Anterior cingulate cortex (tissue), 58 donors: ENCODE measurements at places on chromosomes 2 and 18.

- DNase-seq = no peak
Measured at GRCh38 chr2:230981704-230982103, 14.2 kb upstream of the SPATA3 start.

GRCh38 chr18:59145055-59145454 lies 5.4 kb downstream of the SEC11C start:
- DNase-seq = no peak

DNA sequence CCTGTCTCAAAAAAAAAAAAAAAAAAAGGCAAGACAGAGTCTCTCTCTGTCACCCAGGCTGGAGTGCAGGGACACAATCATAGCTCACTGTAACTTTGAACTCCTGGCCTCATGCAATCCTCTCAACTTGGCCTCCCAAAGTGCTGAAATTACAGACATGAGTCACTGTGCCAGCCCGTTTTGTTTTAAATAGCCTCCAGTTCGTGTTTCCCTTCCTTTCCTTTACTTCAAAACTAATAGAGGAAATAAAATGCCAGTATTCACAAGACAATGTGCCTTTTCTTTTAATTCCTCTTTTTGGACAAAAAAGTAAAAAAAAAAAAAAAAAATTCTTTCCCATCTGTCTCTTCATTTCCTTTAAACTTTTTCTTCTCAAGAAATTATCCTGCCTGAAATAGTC lies 54.5 kb upstream of the ACMSD start:
- no peak for DNase-seq

DNA sequence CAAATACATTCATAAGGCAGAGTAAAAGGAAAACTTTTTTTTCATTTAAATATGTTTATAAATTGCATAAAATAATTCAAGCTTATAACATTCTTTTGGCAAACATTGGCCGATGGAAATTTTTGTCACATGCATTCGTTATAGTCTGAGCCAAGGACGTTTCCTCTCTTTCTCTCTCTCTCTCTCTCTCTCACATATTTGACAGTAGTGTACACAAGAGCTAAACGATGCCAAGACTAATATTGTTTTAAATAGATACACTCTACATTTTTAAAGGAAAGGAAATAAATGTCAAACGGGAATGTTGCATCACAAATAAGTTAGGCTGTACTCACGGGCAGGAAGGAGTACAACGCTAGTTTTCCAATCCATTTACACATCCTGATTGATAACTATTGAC lies 251.1 kb upstream of the SMIM21 start:
- DNase-seq = no peak

GRCh38 chr2:217193431-217194340 lies 333.8 kb upstream of the TNP1 start:
- DNase-seq = no peak

DNA sequence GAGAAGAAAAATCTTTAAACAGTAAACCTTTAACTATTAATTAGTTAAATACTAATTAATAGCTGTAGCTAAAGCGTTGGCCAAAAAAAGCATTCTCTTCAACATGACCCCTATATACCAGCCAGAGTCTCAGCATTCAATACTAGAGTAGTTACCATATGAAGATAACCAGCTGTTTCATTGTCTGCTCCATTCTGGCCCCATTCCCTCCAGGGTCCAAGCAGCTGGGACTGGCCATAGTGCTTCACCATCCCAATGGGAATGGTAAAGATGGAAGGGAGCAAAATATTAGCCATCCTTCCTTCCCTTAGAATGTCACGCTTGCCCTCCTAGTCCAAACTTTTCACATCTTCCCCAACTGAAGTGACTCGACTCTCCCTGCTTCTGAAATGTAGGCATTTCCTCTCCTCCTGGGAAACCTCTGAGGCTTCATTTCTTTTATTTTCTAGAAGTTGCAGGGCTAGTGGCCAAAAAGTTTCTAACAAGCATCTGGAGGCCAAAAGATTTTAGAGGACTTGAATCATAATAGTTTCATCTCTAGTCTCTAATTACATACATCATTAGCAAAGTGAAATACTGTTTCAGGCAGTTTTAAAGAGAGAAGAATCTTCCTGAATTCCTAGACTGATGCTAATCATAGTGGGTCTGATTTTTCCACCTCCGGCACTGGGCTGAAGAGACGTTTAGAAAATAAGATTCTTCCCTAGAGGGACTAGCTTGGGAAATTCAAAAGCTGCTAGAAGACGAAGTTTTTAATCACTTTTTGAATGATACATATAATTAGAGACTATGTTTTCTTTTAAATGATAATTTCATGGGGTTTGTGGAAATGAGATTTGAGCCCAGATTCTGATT lies 52.7 kb downstream of the CCDC68 start:
- no peak for DNase-seq

DNA sequence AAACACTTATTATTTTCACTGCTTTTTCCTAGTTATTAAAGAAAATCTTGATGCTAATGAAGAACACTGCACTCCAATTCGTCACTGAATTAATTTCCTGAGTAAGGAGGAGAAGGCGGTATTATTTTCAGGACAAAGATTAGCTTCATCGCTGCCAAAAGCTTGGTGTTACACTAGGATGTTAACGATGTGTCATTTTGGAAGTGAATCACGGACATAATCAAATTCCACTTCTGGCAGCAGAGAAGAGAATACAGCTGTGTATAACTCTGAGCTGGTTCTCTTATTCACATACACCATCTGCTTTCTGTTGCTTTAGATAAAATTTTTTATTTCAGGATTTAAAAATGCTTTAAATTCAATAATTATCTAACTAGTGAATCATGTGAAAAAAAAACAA lies 74.1 kb downstream of the SCG2 start:
- DNase-seq = no peak

DNA sequence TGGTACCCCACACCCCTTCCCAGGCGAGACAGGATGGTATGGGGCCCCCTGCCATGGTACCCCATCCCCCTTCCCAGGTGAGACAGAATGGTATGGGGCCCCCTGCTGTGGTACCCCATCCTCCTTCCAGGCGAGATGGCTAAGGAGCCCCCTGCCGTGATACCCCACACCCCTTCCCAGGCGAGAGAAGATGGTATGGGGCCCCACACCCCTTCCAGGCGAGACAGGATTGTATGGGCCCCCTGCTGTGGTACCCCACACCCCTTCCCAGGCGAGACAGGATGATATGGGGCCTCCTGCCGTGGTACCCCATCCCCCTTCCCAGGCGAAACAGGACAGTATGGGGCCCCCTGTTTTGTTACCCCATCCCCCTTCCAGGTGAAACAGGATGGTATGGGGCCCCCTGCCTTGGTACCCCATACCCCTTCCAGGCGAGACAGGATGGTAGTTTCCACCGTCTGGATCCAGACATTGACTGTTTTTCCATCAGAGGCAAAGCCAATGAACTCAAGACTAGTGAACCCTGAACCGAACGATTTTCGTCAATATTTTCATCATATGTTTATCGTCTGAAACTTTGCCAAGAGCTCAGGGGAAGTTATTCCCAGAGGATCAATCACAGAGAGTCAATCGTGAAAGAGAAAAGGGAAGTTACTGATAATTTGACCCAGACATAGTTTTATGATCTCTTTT lies 75.0 kb downstream of the MYCN start:
- DNase-seq = no peak

DNA sequence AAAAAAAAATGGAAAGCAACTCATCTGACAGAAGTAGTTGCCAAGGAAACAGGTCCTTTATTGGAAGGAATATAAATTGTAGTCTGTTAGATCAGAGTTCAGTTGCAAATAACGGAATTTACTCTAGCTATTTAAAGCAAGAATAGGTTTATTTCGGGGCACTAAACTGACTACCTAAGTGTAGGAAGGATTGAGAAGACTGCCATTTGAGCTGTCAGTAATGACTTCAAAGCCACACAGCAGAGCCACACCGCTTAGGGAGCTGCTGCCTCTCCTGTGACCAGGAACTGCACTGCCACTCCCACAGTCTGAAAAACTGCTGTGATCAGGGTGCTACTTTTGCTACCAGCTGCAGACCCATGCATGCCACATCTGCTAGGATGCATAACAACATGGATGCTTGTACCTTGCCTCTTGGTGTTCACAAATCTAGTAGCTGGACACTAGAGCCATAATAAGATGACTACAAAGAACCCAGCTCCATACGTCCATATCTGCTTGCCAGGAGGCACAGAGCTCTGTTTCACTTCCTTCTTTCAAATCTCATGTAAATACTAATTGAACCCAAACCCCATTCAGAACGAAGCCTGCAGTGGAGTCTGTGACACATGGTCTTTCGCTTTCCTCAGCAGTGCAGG lies 2.2 kb downstream of the DSG2 start:
- no peak for DNase-seq

DNA sequence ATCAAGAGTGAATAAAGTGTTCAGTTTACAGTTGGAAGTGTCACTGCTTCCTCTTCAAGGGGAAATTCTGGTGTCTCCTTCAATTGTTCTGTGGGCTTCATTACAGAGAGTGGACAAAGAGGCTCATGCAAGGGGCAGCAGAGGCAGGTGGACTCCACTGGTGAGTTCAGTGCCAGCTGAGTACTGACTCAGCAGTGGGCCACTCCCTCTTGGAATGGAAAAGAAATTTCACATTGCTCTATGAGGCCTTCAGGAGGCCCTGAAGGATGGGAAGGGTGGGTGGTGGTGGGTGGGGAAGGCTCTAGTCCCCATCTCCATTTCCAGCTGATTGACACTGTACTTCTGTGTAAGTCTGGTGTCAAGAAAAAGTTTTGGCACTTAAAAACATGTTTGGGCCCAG lies 66.4 kb downstream of the PRELID3A start:
- DNase-seq = no peak

GRCh38 chr2:234564699-234565098 lies 67.8 kb upstream of the ARL4C start:
- DNase-seq = no peak

DNA sequence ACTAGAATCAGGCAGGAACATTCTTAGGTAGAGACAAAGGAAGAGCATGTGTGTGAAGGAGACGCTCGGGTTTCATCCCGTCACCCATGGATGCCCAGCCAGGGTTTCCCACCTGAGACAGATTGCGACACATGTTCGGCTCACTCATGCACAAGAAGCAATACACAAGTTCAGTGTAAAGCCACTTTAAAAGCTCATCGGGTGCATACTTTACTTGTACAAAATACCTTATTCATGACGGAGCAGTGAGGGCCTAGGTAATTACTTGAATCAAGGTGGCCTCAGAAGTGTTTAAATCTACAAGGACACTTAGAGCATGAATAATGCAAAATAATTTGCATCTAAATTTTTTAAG lies 42.0 kb downstream of the ZEB2 start:
- no peak for DNase-seq

DNA sequence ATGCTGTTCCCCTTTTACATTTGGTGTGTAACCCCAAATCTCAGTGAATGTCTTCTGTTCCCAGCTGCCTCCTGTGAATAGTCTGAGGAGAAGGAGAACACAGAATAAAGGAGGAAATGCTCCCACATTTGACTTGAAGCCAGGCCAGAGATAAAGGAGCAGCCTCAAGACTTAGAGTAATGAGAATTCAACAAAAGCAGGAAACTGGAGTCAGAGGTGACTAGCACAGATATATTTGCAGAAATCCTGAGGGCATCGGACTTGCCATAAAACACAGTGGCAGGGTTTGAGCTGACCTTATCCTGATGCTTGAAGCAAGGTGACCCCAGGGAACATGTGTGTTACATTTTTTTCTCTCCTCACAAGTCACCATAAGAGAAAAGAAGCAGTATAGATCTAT lies 291.4 kb upstream of the RND3 start:
- no peak for DNase-seq

- no peak for DNase-seq
Measured at GRCh38 chr18:31983020-31983419, 35.6 kb upstream of the RNF125 start.
